ENCODE measurements at places on chromosomes 12 and 14.

DNA sequence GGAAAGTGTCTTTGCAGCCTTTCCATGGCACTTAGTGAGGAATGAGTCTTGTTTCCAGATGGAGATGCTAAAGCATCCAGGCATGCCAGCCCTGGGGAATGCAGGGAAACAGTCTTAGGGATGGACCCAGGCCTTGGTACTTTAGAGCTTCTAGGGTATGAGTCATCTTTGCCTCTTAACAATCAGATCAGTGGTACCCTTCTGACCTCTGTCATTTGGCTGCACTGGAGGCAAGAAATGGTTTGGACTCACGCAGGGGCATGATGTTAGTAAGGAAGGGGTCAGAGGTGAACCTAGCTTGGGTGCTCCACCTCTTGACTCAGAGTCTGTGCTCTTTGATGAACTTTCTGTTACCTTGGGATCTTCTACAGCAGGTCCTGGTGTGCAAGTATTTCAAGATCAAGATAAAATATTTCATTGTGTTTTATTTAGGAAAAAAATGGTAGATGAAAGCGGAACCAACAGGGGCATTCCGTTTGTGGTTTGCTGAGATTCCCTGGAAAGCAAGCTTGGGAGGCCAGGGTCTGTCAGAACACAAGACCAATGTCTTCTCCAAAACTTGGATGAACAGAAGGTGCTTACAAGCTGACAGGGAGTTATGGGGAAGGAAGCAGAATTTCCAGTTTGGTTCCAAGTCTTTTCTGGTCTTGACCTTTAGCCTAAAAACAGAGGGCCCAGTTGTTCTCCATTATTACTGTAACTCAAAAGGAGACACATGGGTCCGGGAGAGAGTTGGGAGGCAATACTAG lies 216.2 kb downstream of the ZFP36L1 start:
- DNase-seq = no peak

- DNase-seq = no peak
Observed at GRCh38 chr14:76328457-76329137, 47.3 kb upstream of the ESRRB start.

DNA sequence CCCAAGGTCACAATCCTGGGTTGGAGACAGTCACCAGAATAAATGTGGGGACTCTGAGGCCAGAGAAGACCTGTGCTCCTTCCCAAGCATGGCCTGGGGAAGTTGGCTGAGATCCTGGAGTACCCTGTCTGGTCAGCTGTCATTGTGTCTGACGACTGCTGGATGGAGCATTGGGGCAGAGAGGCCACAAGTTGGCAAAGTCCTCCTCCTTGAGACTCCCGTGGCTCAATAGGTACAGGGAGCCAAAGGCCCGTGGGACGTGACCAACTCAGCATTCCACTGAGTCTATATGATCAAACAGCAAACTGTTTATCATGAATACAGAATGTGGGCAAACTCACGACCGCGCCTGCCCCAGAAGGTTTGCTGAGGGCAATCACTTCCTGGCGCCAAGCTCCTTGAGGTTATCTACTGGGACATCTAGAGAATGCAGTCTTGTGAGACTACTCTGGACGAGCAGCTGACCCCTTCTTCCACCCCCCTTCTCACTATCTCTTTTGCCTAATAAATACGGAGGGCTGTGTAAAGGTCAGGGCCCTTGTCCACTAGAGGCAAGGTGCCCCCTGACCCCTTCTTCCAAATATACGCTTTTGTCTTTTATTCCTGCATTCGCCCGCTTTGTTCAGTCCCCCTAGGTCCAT lies 14.3 kb upstream of the SLC10A1 start:
- no peak for DNase-seq

DNA sequence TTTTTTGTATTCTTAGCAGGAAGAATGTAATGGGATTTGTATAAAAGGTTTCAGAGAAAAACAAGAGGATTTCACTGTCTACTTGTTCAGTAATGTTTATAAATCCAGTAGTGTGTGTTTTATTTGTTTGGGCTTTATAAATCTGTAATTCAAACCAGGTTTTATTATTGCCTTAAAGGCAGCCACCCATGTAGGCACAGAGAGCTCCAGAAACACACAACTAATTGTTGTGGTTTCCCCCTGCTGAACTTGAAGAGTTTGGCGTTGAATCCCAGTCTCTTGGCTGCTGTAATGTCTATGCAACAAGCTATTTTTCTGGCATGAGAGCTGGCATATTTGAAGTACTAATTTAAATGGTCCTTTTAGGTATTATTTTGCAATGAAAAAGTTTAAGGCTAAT lies 63.4 kb upstream of the SLCO1C1 start:
- DNase-seq = no peak

- no peak for DNase-seq
Observed at GRCh38 chr14:22039938-22040780, 366.5 kb upstream of the OR4E1 start.

GRCh38 chr12:122166422-122167349 lies 7.3 kb downstream of the IL31 start:
- no peak for DNase-seq

GRCh38 chr12:53505555-53506449 lies 1.5 kb downstream of the NPFF start:
- no peak for DNase-seq

DNA sequence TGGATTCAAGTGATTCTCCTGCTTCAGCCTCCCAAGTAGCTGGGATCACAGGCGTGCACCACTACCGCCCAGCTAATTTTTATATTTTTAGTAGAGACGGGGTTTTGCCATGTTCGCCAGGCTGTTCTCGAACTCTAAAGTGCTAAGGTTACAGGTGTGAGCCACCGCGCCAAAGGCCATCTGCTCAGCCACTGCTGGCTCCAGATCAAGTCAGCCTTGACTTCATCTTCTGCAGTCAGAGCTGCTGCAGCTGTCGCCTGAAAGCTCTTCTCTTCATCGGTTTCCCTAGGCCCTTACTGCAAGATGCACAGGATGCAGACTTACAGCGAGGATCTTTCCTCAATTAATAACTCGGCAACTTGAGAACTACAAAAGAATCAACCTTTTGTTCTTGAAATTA lies 66.8 kb downstream of the CLIP1 start:
- DNase-seq = no peak

GRCh38 chr12:51122844-51123243 lies 39.4 kb upstream of the CSRNP2 start:
- DNase-seq = no peak

- no peak for DNase-seq
Observed at GRCh38 chr14:68577802-68578541, 214.9 kb downstream of the ZFP36L1 start.

- no peak for DNase-seq
Observed at GRCh38 chr14:105581551-105582341, 55.4 kb downstream of the TMEM121 start.

DNA sequence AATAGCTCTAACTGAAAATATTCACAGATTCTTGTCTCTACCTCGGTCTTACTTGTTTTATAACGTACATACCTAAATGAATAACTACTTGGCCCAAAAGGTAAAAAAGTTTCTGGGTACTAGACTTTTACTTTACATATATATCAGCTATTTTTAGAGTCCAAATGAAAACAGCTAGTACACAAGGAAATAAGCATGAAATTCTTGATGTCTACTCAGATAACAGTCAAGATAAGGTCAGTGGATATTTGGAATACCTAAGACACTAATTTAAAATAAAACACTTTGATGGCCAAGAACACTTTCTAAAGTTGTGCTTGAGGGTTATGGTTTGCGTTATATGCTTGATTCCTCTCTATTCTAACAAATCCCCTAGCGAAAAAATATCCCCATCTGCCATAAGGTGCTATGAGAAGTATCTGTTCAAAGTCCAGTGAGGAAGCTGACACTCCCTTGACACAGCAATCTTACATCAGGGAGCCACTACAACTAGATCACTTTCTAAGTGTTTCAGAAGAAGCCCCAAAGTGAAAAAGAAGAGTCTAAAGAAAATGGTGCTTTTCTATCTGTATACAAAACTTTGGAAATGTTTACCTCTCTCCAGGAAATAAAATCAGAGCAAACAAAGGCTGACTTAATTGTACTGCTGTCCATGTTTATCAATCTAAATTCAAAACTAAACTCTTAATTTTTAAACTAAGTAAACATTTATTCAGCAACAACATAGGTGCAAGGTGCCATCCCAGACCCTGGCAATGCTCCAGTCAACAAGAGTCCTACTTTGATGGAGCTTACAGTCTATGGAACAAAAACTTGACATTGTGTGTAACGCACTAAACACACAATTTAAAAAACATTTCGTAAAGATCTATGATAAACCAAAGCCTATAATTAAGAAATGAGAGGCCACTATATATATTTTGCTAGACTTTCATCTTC lies 11.7 kb downstream of the PTPN21 start:
- no peak for DNase-seq

GRCh38 chr12:103583008-103583407 lies 4.1 kb upstream of the STAB2 start:
- no peak for DNase-seq

DNA sequence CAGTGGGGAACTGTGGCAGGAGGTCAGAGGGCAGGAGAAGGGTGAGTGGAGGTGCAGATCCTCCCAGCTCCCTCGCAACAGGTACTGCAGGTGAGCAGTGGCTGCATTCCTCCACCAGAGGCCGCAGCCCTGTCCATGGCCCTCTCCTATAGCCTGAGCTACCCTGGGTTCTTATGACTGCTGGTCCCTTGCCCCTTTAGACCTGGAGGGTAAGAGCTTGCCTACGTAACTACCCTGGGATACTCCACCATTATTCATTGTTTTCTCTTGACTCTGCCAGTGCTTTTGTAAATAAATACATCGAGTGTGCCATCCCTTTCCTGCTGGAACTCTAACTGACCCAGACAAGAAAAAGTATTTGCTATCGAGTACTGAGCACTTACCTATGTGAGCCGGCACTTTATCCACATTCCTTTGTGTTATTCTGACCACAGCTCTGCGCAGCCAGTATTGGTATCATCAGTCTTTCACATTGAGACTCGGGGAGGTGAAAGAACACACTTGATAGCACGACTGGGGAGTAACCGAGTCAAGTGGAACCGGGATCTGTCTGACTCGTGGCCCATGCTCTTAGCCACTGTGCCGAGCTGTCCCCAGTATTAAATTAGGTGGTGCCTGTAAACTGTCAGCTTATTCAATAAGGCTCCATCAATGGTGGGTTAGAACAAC lies 38.5 kb downstream of the LTBP2 start:
- DNase-seq = no peak

Measured in activated CD4-positive, alpha-beta T cell treated with anti-CD3 and anti-CD28 coated beads for 1 hour (primary cell).